AG04449 (cell line): ENCODE measurements at places on chromosomes 4 and X.

DNA sequence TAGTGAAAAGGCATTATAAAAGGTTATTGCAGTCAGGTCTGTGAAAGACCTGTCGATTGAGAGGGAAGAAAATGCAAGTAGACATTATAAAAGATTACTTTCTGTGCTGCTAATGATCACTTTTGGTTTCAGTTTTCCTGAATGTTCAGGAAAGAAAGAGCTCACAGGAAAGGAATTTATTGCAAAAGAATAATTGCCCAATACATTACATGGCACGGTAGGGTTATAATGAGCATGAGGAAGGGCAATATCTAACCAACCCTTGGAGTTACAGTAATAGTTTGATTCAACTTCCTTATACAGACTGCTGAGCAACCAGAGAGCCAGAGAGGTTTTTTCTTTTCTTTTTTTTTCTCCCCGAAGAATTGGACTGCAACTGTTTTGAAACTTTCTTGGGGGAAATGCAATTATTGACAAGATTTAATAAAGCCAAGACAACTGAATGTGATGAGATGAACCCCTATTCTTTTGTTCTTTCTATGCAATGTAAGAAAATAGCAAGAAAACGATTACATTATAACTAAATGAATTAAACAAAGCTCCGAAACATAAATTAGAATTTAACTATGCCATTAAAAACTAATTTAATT lies 247.0 kb downstream of the C4orf33 start:
- DNase-seq, result peak; percentile 28

GRCh38 chr4:182533964-182534363 lies 290.8 kb downstream of the TENM3 start:
- DNase-seq, result no peak

DNA sequence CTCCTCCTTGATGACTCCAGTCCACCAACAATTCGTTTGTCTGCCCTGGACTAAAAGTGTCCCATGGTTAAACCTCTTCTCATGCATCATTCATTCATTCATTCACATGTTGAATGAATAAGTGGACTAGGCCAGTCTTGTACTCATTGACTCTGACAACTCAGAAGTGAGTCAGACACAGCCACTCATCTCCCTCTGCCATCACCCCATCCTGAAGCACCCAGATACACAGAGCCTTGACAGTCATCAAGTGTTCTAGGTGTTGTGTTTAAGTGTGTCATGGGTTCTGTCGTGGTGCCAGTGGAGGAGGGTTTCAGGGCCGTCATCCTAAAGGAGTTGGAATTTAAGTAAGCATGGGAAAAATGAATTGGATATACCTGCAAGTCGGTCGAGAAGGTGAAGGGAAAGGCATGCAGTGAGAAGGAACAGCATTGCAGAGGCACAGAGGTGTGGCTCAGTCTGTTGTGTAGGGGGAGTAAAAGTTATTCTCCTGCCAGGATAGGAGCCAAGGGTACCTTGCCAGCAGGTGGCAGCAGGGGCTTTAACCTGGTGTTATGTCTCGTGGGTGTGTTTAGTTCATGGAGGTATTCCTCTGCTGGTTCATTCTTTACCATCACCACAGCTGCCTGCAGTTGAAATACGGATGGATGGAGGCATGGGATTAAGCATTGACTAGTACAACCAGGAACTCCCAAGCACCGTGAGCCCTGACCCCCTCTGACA lies 18.3 kb downstream of the MAGED2 start:
- no peak for DNase-seq

GRCh38 chrX:55007656-55008055 lies 7.5 kb downstream of the APEX2 start:
- no peak for DNase-seq
